Endothelial cell (in vitro differentiated cells): ENCODE measurements at places on chromosomes 7 and 10. TPM values are rescaled to one million over a fixed set of nuclear protein-coding genes. Genes with fewer than 3 reads are reported as not detected.

DNA sequence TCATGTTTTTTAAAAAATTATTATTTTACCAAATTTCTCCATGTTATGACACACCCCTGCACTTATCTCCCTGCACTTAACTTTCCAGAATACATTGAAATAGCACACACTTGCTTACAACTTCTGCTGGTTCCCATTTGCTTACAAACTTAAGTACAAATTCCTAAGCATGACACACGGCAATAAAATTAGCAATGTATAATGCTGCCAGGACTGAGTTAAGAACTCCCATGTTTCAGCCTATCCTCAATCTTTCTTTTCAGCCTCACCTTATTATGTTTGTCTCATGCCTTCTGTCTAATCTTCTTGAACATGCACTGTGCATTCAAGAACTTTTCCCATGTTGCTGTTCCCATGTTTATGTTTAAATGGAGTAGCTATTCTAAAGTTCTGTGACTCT lies 40.8 kb downstream of the PRPS1L1 start:
- peaks cover 5% of the 10 kb centered on the region for H3K4me1 ChIP-seq
- no peaks in the 10 kb centered on the region for H3K36me3 ChIP-seq
- no peak overlapping the region for H3K4me3 ChIP-seq
- no peaks in the 10 kb centered on the region for H3K27me3 ChIP-seq

- no peaks in the 10 kb centered on the region for H3K4me1 ChIP-seq
- no peak overlapping the region for H3K27ac ChIP-seq
- peaks cover 10% of the 10 kb centered on the region for H3K27me3 ChIP-seq
- peaks cover 30% of the 10 kb centered on the region for H3K36me3 ChIP-seq
Observed at GRCh38 chr7:158257516-158258410, 329.9 kb downstream of the PTPRN2 start.

- H3K4me1 ChIP-seq, result peaks cover 32% of the 10 kb centered on the region
- DNase-seq, result no peak
- H3K36me3 ChIP-seq, result peaks cover 19% of the 10 kb centered on the region
- H3K4me3 ChIP-seq, result peak overlapping the region; percentile 98
- H3K27me3 ChIP-seq, result peaks cover 5% of the 10 kb centered on the region
Observed at GRCh38 chr10:103397191-103397825, 882 bp downstream of the PDCD11 start.

DNA sequence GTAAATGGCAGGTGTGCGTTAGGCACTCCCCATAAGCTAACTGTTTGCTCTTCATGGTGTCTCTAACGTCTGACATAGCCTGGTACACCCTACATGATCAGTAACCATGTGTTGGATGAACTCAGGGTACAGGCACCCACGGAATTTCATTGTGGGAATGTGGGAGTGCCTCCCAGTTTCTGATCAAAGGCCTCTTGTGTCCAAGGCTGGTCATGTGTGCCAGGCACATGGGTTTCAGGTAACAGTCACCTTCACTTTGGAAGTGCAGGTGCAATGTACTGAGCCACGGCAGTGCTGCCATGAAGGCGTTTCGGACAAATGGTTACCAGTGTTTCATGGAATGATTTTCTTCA lies 298.3 kb downstream of the DNAJB6 start:
- H3K4me1 ChIP-seq, result no peaks in the 10 kb centered on the region
- H3K27ac ChIP-seq, result no peak overlapping the region
- DNase-seq, result no peak
- H3K27me3 ChIP-seq, result no peaks in the 10 kb centered on the region
- H3K4me3 ChIP-seq, result no peak overlapping the region
- H3K36me3 ChIP-seq, result peaks cover 4% of the 10 kb centered on the region

DNA sequence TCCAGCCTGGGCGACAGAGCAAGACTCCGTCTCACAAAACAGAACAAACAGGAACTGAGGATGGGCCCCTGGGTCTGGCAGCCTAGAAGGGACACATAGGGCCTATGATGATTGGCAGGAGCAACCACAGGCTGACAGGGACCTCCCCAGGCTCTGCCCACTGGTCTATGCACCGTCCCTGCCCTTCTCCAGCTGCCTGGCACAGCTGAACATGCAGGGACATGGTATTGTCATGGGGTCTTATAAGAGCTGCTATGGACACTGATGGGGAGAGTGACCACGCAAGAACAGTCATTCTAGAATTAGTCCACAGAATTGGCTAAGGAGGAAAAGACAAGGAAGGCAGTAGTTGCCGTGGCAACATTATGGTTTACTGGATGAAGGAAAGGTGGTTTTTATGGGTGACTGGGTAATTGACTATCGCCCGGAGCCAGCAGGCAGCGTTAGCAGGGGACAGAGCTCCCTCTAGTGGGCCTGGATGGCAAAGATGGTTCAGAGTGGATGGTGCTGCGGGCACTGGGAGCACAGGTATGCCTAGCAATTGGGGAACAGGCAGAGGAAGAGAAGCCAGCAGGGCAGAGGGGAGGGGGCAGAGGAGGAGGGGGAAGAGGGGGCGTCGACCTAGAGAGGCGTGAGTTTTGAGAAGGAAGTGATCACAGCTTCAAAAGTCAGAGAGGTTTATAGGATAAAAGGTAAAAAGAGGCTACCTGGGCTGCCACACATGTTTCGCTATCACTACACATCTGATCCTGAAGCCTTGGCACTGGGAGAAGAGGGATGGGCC lies 7.8 kb upstream of the TRIM56 start:
- no peak overlapping the region for H3K4me3 ChIP-seq
- no peak overlapping the region for H3K27ac ChIP-seq
- peaks cover 1% of the 10 kb centered on the region for H3K27me3 ChIP-seq
- H3K4me1 ChIP-seq, result peaks cover 11% of the 10 kb centered on the region
- no peaks in the 10 kb centered on the region for H3K36me3 ChIP-seq

DNA sequence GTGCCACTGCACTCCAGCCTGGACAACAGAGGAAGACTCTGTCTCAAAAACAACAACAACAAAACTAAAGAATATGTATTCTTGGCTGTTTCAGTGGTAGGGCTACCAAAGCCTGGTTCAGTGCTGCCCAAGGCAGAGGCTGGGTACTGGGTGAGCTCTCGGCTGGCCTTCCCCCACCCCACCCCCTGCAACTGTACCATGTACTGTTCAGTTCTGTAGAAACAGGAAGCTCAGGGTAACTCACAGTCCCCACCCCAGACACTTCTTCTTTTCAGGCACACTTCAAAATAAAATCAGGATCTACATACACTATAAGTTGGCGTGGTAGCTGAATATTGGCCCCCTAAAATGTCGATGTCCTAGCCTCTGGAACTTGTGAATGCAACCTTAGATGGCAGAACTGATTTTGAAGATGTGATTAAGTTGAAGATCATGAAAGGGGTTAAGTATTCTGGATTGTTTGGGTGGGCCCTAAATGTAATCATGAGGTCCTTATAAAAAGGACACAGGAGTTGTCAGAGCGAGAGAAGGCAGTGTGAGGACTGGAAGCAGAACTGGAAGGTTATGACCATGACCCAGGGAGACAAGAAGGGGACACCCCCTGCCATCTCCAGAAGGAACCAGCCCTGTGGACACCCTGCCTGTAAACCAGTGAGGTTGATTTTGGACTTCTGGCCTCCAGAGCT lies 31.2 kb downstream of the TBXAS1 start:
- no peak overlapping the region for H3K4me3 ChIP-seq
- no peak overlapping the region for H3K27ac ChIP-seq
- no peaks in the 10 kb centered on the region for H3K27me3 ChIP-seq

- H3K4me1 ChIP-seq, result peaks cover 39% of the 10 kb centered on the region
- no peak overlapping the region for H3K4me3 ChIP-seq
- peaks cover 15% of the 10 kb centered on the region for H3K27me3 ChIP-seq
- H3K36me3 ChIP-seq, result peaks cover 32% of the 10 kb centered on the region
Observed at GRCh38 chr10:128044961-128045832, 81.0 kb downstream of the MKI67 start.

DNA sequence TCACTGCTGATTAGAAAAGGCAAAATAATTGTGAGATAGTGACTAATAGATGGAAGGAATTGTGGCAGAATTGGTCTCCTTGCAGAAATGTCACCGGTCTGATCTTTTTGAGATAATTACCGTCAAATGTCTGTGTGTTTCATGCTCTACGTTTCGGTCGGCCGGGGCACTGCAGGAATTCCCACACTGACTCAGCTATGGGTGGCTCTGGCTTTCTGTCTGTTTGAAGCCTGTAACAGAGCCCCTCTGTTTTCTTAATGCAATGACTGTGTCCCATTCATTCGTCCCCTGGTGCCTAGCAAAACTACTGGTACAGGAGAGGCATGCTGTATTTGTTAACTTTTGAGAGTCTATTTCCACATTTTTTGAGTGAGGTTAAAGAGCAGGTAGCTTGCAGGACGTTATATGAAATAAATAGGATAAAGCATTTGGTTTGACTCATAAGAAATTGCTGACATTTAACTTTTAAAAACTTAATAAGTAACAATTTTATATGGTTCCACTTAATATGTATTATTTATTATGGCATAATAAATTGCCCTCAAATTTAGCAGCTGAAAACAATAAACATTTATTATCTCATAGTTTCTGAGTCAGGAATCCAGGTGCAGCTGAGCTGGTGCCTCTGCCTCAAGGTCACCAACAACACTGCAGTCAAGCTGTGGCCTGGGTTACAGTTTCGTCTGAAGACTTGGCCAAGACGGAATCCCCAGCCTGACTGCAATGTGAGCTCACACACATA lies 53.3 kb upstream of the CTBP2 start:
- H3K4me1 ChIP-seq, result peaks cover 25% of the 10 kb centered on the region
- no peaks in the 10 kb centered on the region for H3K36me3 ChIP-seq
- no peak overlapping the region for H3K4me3 ChIP-seq
- H3K27ac ChIP-seq, result no peak overlapping the region

DNA sequence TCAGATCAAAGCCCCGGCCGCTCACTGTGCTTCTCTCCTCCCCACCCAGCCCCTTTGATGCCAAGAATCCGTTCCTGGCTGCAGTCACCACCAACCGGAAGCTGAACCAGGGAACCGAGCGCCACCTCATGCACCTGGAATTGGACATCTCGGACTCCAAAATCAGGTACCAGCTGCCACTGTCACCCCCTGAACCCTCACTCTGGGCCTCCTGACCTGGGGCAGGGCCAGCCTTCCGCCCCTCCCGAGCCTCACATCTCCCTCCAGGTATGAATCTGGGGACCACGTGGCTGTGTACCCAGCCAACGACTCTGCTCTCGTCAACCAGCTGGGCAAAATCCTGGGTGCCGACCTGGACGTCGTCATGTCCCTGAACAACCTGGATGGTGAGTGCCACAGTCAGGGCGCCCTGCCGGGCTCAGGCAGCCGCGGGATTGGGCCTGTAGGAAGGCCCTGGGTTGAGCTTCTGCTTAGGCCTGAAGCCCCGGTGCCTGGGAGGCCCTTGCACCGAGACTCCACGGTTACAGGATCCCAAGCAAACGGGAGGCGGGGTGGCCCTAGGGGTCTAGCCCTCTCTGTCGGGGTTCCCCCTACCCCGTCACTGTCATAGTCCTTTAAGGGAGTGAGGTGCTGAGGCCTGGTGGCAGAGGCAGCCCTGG lies 10.8 kb downstream of the TMEM120A start:
- H3K27me3 ChIP-seq, result peaks cover 11% of the 10 kb centered on the region
- peaks cover 14% of the 10 kb centered on the region for H3K36me3 ChIP-seq
- DNase-seq, result no peak
- no peaks in the 10 kb centered on the region for H3K4me1 ChIP-seq
- H3K27ac ChIP-seq, result no peak overlapping the region
- H3K4me3 ChIP-seq, result no peak overlapping the region

DNA sequence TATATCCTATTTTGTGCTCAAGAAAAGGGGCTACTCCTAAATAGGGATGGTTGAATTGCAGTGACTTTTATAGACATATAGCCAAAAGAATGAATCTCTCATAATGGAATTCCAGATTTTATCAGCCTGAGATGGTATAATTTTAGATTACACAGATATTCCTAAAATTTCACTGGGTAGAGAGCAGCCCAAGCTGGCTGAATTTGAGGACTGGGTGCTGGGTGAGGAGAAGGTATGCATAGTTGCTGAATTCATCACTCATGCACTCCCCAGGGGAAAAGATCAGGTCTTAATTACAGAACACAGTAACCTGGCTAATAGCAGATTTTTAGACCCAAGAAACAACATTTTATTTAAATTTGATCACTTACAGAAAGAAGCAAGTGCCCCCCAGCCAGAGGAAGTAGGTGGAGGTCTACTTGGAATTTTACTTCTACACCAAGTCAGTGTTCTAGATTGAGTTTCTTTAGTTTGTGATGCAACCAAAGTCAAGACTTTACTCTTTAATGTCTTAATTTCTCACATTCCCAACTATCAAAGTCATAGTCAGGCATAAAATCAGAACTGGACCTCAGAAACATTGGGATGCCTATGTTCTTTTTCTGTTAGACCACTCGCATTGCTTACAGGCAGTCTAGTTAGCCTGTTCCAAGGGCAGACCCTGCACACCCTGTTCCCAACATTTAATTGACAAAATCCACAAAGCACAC lies 337.4 kb upstream of the PODXL start:
- H3K4me3 ChIP-seq, result no peak overlapping the region
- H3K27me3 ChIP-seq, result peaks cover 5% of the 10 kb centered on the region
- peaks cover 37% of the 10 kb centered on the region for H3K4me1 ChIP-seq
- no peaks in the 10 kb centered on the region for H3K36me3 ChIP-seq
- DNase-seq, result no peak

LIPK gene
- total RNA-seq, result not detected

TMEM229A gene
- 0.26 TPM for total RNA-seq

DPP6 gene
- 1.4 TPM for total RNA-seq

CDC14C gene
- total RNA-seq, result not detected
